ENCODE measurements at places on chromosomes 3 and 15.

GRCh38 chr3:81752604-81753003 lies 8.8 kb downstream of the GBE1 start:
- no peak for DNase-seq

DNA sequence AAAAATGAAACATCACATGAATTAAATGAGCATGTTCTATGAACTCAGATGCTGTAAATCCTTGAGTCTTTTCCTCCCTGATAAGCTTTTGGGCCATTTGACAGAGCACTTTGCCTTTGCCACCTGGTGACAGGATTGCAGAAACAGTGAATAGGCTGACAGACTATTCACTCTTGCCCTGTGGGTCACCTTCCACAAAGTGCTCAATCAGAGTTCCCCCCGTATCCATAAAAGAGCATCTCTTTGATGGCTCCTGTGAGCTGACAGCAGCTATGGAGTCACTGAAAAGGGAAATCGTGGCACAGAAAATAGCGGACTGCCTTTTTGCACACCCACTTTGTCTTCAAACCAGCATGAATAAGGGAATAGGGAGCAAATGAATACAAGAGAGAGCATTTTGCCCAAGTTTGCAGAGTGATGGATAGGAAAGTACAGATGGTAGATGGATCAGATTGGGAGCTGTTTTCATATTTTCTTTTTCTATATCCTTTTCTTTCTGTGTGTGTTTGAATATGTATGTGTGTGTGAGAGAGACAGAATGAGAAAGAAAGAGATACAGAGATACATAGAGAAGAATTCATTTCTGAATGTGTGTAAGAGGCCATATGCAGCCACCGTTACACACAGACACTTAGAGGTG lies 37.8 kb upstream of the GOLM2 start:
- no peak for DNase-seq

- DNase-seq: no peak
Observed at GRCh38 chr3:155412904-155413303, 119.4 kb upstream of the STRIT1 start.

DNA sequence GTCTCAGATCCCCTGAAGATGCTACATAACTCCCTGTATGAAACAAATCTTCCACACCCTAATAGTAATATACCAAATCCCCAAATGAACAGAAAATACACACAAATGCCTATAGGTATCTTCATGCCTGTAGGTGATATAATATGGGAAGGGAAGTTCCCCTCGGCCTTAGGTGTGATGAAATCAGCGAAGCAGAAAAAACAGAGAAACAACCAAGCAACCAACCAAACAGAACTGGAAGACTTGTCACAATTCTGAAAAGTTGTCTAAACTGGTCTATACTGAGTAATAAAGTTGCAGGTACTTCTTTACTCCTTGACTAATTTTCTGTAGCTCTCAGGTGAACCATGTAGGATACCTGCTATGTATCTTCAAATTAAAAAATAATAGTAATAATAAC lies 82.2 kb upstream of the SATB1 start:
- DNase-seq: no peak

DNA sequence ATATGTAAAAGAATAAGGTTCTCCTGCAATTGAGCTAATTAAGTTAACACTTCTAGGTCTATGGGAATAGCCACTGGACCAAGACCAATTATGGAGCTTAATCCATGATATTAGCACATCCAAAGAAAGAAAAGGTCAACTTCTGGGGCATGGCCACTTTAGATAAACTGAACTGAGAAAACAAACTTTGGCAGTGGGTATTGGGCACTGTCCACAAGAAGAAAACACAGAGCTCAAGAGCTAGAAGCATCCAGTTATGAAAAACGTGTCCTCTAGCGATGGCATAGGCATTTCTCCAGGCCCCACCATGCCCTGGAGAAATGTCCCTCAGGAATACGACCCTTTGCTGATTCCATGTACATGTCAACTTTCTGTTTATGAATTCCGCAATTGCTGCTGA lies 87.8 kb downstream of the THRB start:
- no peak for DNase-seq

DNA sequence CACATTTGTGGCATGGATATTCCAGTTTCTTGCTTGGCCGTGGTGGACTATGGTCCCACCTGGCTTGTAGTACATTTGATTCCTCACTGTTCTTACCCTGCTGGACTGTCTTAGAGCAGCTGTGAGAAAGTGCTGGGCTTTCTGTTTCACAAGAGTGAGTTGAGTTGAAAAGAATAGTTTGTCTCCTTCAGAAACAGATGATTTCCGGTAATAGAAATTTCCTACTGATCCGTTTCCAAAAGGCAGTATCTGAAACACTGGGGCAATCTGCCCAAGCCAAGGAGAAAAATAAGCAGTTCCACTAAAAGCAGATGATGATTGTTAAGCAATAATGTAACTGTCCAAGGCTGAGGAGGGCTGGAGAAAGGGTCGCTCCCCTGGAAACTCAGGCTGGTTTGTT lies 96.0 kb downstream of the SUCLG2 start:
- no peak for DNase-seq

Measured in activated CD8-positive, alpha-beta memory T cell treated with anti-CD3 and anti-CD28 coated beads for 48 hours (primary cell).